Lung (tissue), 17 donors: ENCODE measurements at places on chromosomes 6 and 20. TPM values are rescaled to one million over a fixed set of nuclear protein-coding genes. Genes with fewer than 3 reads are reported as not detected.

Gene SEMG1
- polyA plus RNA-seq, result not detected

DNA sequence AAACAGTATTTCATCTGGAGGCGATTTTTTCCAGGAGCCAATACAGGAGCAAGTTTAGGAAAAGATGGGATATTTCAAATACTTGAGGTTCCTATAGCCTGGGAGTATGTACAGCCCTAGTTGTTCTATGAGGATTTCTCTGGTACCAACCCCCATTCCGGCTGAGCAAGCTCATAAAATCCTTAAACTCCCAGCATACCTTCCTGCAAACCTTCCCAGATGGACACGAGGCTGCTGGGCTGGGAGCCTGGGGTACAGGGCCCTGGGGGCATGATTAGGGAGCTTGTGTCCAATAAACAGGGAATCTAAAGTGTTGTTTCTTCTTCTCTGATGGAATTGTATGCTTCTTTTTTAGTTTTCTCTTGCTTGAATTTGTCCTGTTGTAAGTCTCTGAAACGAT, 1.5 kb downstream of the PRRC2A start:
- no peak for DNase-seq

DNA sequence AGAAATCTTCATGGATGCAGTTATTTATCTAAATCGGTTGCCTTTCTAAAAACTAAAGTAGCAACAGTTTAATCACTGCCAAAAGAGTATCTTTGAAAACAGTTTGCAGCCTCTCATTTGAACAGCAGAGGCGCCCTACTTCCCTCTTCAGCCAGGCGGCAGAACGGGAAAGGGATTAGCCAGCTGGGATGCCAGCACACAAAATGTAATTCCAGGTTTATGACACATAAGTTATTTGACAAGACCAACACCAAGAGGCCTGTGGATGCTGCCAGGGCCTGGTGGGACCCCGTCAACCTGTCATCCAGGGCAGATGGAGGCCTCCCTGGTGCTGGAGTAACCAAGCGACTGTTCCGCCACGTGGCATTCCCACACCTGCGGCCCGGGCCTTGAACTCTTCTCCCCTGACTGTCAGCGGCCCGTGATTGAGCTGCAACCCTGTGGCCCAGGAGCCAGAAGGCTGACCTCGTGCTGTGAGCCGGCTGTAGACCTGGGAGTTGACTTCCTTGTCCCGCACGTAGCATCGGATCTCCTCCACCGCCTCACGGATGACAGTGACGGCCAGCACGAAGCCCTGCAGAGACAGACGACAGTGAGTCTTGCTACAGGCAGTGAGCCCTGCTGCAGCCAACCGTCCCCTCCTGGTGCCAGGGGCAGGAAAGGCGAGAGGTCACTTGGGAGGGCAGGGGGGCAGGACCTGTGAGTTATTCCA, 55.5 kb downstream of the ATP9A start:
- DNase-seq, result peak; percentile 39

DNA sequence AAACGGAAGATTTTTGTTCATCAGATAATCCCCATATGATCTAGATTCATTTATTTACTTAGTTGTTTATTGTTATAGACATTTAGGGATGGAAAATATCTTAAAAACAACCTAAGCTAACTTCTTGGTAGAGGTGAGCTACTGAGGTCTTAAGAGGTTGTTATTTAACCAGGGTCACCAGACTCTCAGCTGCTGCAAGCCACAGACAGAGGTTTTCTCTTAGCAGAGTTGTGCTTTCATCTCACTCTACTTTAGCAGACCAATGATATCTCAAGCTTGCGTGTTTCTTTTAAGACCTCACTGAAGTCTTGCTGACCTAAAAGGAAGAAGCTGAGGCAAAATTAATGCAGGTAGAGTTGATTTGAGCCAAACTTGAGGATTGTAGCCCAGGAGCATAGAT, 43.6 kb downstream of the NCOA7 start:
- DNase-seq, result no peak

GRCh38 chr6:105642708-105643107, 239.8 kb upstream of the PREP start:
- DNase-seq, result no peak

DNA sequence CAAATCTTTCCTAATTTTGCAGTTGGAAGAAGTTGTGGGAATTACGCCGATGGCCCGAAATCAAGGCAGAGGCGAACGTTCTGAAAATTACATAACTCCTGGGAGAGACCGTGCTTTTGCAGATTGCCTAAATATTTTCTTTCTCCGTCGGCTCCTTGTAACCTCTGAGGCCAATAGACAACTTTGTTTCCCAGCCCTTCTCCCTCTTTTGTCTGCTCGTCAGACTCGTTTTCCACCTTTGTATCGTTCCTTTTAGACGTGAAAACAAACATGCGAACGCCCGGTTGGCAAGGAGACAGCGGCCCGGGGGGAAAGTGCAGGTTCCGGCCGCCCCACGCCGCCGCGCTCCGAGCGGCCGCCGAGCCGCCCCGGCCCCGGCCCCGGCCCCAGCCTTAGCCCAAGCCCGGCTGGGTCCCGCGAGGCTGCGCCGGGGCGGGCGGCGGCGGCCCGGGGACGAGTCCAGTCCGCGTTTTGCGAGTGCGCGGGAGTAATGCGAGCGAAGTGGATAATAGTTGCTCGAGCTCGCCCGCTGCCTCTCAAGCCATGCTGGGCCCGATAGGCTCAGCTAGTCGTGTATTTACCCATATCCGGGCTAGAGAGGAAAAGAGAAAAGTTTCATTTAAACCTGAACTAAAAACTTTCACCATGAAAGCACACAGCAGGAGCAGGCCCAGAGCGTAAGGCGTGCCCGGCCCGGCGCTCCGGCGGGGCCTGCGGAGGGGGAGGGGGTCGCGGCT, at the start of gene ARID1B:
Gene ARID1B (plus strand): TSS at position 539 of the 737 bp plus-strand sequence. CDS start 303 bp downstream, outside the sequence.
- DNase-seq, result peak; percentile 90

DNA sequence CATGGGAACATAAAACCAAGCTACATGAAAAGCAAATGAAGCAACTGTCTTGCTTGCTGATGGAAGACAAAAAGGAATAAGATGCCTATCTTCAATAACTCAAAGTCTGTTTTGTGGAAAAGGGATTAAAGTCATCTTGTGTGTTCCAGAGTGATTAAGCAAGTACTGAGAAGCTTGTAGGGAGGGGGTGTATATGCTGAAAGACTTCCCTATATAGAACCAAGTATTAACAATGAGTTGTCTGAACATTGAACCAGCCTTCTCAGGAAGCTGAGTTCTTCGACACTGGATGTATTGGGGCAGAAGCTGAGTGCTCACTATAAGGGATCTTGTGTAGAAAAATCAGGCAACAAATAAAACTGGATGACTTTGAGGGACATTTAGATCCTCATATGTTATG, 451.8 kb downstream of the CD83 start:
- no peak for DNase-seq

GRCh38 chr20:49893242-49894072, 21.9 kb downstream of the SPATA2 start:
- no peak for DNase-seq
